Stimulated activated CD8-positive, alpha-beta memory T cell treated with anti-CD3 and anti-CD28 coated beads, Interleukin-15, amount 100 ng/mL, for 24 hours (primary cell): ENCODE measurements at places on chromosomes 4 and X.

DNA sequence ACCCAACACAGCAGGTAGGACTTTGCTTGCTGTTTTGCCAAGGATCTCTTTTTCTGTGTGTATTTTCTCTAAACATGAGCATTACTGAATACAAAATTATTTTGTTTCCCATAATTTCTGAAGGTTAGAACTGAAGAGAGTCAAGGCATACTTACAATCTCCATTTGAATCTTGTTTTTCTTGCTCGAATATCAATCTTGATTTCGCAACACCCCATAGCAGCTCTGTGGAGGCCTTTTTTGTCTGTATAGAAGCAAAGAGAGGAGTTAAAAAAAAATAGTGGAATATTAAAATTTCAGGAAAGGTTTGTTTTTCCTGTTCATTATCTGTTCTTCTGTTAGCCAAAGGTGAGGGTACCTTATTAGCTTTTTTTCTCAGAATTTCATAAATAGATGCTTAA is 92.9 kb downstream of the TNIP2 start:
- no peak for DNase-seq

DNA sequence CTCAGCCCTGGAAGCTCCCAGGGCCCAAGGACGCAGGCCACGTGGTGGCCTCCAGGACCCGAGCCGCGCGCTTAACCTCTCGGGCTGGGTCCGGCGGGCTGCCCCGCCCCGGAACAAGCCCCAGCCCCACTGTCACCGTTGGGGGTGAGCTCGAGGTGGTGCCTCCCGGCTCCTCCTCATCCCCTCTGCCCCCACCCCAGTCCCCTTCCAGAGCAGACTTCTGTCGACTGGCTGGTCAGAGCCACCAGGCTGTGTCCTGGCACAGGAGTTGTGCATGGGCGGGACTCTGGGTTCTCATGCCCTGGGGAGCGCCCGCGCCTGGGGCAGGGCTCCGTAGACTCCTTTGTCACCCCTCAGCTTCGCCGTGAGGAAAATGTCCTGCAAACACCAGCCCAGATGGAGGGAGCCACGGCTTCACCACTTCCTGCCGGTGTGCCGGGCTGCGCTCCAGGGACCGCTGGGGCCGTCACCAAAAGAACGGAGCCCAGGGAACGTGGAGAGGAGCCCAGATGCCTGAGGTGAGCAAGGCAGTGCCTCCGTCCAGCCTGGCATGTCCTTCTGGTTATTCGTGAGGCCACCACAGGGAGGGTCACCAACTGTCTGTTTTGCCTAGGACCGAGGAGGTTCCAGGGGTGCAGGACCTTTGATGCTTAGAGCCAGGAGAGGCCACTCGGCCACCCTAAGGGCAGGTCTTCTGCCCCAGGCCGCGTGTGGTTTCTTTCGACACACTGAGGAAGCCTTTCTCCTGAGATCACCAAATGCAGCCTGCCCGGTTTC is 7.1 kb upstream of the RGS12 start:
- DNase-seq = no peak

- DNase-seq = no peak
These were observed 49.7 kb upstream of the IGFBP7 start for GRCh38 chr4:57159866-57160265.

- DNase-seq = no peak
These were observed 289.0 kb downstream of the STIM2 start for GRCh38 chr4:27149541-27150212.

DNA sequence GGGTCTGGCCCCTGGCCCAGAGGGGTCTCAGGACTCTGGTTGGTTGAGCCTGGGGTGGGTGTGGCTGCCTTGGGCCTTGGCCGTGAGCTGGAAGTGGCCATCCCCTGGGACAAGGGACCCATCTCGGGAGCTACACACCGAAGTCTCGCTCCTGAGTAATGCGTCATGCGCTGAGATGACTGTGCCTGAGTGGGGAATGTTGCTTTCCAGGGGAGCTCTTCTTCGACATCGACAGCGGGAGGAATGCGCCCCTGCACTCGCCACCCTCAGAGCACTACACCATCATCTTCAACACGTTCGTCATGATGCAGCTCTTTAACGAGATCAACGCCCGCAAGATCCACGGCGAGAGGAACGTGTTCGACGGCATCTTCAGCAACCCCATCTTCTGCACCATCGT is 38.5 kb downstream of the CCNQ start:
- no peak for DNase-seq

DNA sequence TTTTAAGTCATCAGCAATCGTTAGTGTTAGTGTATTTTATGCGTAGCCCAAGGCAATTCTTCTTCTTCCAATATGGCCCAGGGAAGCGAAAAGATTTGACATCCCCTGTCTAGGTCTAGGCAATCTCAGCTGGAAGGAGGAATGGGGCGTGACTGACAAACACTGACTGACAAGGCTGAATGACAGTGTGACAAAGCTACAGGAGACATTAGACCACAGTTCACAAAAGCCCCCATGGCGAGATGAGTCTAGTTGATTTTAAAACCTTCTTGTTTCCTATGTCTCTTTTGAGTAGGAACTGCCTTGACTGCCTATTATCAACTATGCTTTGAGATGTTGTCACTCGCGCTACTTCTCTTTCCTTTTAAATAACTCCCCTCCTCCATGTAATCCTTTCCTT is 42.3 kb downstream of the QRFPR start:
- DNase-seq = no peak

- no peak for DNase-seq
These were observed 82.0 kb downstream of the TECRL start for GRCh38 chr4:64327237-64327636.

DNA sequence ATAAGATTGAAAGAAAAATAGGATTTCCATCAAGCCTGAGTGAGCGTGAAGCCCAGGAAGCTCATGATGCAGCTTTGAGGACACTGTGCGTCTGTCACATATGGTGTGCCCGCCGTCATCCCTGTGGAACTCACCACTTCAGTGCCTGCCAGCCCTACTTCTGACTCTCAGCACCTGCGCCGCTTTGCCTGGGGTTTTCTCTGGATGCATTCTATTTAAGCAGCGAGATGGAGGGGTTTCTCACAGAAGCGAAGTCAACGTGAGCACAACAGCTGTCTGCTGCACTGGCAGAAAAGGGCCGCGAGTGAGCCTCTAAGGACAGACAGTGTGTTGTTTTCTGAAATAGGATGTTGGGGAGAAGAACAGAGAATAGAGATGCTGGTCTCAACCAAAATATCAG is 6.2 kb upstream of the TMEM128 start:
- no peak for DNase-seq

- no peak for DNase-seq
These were observed 153.3 kb upstream of the USP9X start for GRCh38 chrX:40931921-40932320.

DNA sequence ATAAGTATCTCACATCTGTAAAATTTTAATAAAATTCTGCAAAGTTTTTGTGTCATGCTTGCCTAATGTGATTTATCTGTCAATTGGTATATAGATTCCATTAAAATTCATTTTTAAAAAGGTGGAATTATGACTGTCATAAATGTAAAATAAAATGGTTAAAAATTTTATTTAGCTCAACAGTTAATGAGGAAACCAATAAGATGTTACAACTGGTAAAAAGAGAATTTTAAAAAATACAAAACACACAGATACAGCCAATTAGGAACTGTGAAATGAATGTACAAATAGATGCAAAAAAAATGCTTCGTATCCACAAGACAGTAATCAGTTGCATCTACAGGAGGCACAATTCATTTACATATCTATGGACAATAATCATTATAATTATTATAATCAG is 297.6 kb downstream of the IL1RAPL1 start:
- DNase-seq = no peak

DNA sequence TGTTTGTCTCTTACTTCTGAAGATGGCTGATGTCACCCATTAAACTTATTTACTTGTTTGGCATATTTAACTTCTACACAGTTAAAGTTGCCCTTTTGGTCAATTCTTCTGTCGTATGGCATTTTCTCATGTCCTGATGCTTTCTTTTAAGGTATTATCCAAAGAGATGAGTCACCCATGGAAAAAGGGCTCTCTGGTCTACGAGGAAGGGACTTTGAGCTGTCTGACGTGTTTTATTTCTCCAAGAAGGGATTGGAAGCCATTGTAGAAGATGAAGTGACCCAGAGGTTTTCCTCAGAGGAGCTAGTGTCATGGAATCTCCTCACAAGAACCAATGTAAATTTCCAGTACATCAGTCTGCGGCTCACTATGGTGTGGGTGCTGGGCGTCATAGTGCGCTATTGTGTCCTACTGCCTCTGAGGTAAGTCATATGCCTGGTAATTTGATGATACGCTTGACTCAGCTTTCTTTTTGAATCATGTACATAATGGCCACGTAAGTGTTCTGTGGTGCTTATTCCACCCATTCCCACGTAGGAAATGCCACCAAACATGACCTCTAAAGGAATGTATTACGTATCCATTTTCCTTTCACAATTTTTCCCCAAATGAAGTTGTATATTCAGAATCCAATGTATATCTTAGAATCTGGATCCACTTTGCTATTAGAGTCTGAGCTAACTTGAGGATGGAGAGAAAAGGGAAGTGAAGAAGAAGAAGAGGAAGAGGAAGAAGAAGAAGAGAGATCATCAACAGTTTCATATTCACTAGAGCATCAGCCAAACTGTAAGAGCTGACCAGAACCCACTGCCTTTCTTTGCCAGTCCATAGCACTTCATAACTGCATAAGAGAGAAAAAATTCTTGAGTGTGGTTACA is 45.7 kb downstream of the GPAT3 start:
- no peak for DNase-seq

- no peak for DNase-seq
These were observed 24.1 kb downstream of the FRMPD4 start for GRCh38 chrX:12162420-12162819.

DNA sequence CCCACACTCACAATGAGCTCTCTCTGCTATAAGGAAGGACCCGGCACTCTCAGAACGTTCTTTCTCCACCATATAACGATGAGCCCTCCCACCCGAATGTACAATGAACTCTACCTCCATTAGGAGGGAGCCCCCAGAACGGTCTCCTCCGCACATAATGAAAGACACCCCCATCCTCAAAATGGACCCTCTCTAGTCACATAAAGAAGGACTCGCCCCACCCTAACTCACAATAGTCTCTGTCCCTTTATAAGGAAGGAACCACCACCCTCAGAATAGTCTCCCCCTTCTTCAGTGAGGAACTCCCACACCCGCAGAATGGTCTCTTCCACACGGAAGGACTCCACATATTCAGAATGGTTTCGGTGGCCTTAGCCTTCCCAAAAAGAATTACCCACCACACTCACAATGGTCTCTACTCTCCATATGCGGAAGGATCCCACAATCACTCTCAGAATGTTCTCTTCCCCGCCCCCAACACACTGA is 477 bp downstream of the SLC35A2 start:
- DNase-seq = no peak

GRCh38 chrX:44489515-44489914 is 53.1 kb downstream of the FUNDC1 start:
- DNase-seq = no peak
